ENCODE measurements at places on chromosomes 1 and 21. TPM values are rescaled to one million over a fixed set of nuclear protein-coding genes. Genes with fewer than 3 reads are reported as not detected.

GRCh38 chr1:202234331-202235002, 40.9 kb downstream of the LGR6 start:
- peaks cover 45% of the 10 kb centered on the region for H3K4me1 ChIP-seq
- no peak overlapping the region for H3K4me3 ChIP-seq
- H3K36me3 ChIP-seq = no peaks in the 10 kb centered on the region
- H3K27me3 ChIP-seq = 0 out of 2 replicates have a peak, but pooled peaks cover 4% of the 10 kb centered on the region

DNA sequence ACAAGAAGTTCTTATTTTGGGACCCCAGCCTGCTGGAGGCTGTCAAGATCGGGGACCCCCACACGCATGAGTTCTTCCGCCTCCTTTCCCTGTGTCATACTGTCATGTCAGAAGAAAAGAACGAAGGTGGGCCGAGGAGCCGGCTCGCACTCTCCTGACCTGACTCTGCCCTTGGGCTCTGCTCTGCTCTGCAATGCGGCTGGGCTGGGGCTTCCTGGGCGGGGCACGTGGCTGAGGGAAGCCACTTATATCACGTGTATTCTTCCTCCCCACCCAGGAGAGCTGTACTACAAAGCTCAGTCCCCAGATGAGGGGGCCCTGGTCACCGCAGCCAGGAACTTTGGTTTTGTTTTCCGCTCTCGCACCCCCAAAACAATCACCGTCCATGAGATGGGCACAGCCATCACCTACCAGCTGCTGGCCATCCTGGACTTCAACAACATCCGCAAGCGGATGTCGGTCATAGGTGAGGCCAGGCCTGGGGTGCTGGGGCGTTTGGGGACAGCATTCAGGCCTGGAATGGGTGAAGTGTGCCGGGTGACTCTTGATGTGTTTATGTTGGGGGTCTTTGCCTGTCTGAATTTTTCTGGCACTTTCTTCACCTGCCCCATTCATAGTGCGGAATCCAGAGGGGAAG, 17.6 kb downstream of the ATP8B2 start:
- peaks cover 70% of the 10 kb centered on the region for H3K36me3 ChIP-seq
- no peaks in the 10 kb centered on the region for H3K27me3 ChIP-seq
- DNase-seq = no peak
- no peaks in the 10 kb centered on the region for H3K4me1 ChIP-seq
- no peak overlapping the region for H3K4me3 ChIP-seq

RNF186 gene
- not detected for total RNA-seq

NTNG1 gene
- total RNA-seq = 2.3 TPM

IPP gene
- total RNA-seq = 7.4 TPM

DNA sequence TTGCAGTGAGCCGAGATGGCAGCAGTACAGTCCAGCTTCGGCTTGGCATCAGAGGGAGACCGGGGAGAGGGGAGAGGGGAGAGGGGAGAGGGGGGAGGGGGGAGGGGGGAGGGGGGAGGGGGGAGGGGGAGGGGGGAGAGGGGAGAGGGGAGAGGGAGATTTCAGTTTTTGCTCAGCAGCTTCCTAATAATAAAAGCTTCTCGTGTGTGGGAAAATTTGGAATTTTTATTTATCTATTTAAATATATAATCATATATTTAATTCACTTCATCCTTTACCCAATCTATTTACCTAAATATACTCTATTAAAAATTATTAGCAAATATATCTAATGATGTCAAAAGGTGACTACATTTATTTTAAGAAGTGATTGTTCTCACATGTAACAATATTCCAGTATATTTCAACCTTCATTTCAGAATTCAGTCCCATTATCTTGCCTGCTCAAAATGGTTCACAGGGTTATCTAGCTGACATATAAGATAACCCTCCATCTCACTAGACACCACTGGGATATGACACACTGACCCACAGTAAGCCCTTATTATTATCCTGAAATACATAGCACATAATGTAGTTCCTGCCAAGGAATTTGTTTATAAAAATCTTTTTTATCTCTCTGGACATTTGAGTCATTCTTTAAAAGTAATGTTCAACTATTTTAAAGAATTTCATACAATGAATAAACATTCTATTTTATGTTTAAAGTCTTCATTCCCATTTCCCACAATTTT, 105.9 kb downstream of the GPATCH2 start:
- H3K36me3 ChIP-seq = peaks cover 19% of the 10 kb centered on the region
- H3K27ac ChIP-seq = no peak overlapping the region
- H3K27me3 ChIP-seq = no peaks in the 10 kb centered on the region
- H3K4me1 ChIP-seq = no peaks in the 10 kb centered on the region

- no peak overlapping the region for H3K27ac ChIP-seq
- no peaks in the 10 kb centered on the region for H3K27me3 ChIP-seq
- peak; percentile 76 for DNase-seq
- H3K4me1 ChIP-seq = peaks cover 44% of the 10 kb centered on the region
- no peak overlapping the region for H3K4me3 ChIP-seq
- H3K36me3 ChIP-seq = peaks cover 9% of the 10 kb centered on the region
Observed at GRCh38 chr1:96596226-96596922, 125.2 kb upstream of the PTBP2 start.

All from WTC11 (cell line).